ENCODE measurements at places on chromosomes 11 and 22.

DNA sequence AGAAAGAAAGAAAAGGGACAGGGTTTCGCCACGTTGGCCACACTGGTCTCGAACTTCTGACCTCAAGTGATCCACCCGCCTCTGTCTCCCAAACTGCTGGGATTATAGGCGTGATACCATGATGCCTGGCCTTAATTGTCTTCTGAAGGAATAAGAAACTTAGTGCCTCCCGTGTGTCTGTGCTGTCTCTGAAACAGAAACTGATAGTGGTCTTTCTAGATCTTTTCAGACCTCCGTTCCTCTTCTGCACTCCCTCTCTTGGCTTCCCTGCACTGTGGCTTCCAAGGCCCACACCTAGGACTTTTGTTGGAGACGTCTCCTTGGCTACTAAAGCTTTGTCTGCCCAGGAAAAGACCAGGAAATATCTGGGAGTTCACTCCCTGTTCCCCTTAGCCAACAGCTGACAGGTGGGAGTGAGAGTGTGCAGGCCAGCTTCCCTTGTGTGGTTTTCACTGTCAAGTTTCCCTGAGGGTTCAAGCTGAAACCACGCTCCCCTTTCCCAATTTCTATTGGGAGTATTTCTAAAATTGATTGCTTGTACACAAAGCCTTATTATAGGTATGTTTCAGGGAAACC lies 10.1 kb upstream of the HTR3B start:
- DNase-seq, result no peak

GRCh38 chr11:100545556-100545955 lies 141.5 kb upstream of the ARHGAP42 start:
- DNase-seq, result no peak

DNA sequence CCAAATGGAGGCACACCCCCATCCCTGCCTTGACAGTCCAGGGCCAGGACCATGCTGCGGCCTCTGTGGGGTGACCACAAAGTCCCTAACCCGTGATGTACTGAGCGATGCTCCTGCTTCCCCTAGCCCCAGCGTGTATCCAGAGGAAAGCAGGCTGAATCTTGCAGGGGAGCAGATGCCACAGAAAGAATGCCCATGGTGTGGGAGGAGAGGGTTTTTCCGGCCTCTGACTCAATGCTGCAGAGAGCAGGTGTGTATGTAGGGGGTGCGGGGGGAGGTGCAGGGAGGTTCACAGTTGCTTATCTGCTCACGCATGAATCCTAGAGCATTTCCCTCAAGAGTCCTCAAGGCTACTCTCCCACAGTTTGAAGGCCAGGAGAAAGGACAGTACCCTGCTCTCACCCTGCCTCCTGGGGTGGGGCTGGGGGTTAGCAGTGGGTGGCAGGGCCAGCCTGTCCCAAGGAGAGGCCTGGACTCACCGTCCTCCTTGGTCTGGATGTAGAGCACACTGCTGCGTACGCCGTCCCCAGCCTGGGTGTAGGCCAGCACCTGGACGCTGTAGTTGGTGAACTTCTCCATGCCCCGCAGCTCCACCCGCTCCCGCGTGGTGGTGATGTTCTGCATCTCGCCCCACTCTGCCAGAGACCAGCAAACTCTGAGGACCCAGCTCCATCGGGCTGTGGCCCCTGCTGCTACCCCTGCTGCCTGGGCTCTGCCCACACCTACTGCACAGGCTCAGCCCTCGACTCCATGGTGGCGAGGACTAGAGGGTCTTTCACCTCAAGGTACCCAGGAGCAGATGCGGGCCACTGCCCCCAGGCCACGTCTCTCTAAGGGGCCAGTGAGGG lies 130.8 kb downstream of the CEP164 start:
- no peak for DNase-seq

GRCh38 chr11:57410287-57410686 lies 16.6 kb downstream of the SLC43A3 start:
- DNase-seq, result peak; percentile 52

DNA sequence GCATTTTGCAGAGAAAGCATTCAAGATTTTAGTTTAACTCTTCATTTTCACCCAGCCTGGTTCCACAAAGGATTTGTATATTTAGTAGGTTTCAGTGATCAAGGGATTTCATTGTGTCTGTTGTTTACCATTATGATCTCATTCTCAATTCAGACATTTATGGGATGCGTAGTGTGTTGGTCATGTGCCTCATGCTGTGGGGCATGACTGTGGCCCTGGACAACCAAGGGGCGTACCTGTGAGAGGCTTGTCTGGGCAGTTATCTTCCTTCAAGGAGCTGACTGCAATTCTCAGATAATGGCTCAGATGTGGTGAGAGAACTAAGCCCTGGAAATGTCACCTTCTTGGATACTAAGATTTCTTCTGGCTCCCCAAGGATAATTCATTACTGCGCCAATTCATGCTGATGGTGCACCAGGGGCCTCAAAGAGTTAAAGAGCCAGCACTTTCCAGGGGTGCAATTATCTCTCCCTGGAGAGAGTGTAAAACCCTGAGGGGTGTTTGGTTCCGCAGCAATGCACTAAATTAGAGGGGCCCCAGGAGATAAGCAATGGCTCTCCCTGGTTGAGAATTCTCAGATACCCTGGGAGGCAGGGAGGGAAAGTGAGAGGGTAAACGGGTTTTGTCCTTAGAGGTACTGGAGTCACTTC lies 32.2 kb downstream of the SLC6A5 start:
- no peak for DNase-seq

- peak; percentile 79 for DNase-seq
These were observed 3.6 kb downstream of the NEAT1 start for GRCh38 chr11:65425971-65426838.

DNA sequence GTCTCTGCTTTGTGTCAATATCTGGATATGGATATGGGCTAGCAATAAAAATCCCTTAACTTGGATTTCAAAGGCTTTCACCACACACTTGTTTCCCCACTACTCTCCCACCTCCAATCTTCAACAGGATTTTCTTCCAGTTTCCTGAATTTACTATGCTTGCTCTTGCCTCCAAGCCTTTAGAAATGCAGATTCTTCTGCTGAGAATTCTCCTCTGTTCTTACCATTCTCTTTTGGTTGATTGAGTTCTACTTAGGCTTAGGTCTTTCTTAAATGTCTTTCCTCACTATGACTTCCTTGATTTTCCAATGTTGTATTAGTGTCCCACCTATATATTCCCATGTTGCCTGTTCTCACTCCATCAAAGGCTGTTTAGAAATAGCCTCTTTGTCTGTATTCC lies 1502.4 kb upstream of the TENM4 start:
- no peak for DNase-seq

GRCh38 chr11:122441666-122442035 lies 213.9 kb upstream of the UBASH3B start:
- no peak for DNase-seq

- DNase-seq, result no peak
These were observed 2220.7 kb upstream of the RAG2 start for GRCh38 chr11:38818720-38819119.

- no peak for DNase-seq
These were observed 306.7 kb downstream of the ST3GAL4 start for GRCh38 chr11:126662035-126662790.

DNA sequence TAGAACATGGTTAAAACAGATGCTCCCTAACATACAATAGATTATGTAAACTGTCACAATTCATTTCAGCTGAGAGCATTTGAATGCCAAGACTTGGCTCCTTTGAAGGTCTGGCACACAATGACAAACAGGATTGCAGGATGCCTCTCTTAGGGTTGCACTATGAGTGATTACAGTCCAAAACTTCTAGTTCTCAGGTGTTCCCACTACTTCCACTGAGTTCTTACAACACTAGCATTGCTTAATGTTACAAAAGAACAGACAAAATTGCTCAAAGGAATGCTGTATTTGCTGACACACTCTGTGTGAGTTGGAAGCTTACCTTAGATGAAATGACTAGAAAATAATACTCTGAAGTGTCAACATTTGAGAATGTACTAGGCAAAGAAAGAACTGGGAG lies 2413.8 kb upstream of the RAG2 start:
- no peak for DNase-seq

DNA sequence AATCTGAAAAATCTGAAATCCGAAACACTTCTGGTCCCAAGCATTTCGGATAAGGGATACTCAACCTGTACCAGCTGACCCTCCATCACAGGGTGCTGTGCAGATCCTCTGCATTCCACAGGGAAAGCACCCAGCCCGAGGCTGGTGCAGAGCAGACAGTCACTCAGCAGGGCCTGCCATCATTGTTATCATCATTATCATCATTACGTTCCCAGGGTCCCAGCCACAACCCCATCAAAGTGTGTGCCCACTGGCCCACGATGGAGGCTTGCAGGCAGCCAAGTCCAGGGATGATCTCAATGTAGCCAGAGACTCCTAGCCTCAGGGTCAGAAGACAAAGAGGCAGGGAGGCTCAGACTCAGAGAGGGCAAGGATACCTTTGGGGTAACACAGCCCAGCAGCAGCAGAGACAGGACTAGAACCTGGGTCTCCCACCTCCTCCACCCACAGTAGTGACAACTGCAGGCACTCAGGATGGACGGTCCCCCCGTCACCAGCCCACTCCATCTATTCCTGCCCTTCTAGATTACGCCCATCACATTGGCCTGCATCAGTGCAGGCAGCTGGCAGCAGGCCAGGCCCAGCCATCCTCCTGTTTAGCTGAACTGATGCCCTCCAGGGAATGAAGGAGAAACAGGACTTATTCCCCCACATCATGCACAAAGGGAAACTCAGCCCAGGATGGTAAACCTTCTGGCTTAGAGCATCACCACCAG lies 10.3 kb downstream of the GAL3ST1 start:
- DNase-seq, result no peak

GRCh38 chr11:131231317-131231940 lies 139.0 kb upstream of the NTM start:
- DNase-seq, result no peak

- no peak for DNase-seq
These were observed 46.0 kb downstream of the DENND5A start for GRCh38 chr11:9219115-9219514.

DNA sequence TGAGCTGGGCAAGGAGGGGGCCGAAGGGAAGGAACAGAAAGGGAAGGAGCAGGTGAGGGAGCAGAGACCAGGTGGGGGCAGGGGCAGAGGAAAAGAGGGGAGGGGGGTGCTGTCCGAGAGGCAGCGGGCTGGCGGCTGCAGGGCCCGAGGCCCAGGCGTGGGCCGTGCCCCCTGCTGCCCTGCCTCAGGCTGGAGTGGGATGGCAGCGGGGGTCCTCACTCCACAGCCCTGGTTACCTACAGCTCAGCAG lies 2.3 kb downstream of the IGF2 start:
- no peak for DNase-seq

DNA sequence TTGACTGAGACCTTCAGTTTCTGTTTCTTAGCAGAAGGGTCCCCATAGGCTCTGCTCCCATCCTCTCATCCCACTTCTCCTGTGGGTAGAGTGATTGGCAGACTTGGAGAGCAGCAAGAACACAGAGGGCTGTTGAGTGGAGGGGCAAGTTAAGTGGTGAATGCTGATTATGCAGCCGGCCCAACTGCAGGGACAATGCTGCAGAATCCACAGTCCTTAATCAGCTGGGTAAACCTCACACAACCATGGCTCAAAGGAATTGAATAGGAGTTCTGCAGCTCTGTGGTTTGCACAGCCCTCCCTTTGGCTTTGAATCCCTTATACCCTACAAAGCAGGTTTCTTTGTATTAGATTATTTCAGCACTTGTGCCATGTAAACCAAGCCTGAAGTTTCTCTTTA lies 161.1 kb downstream of the NAV2 start:
- DNase-seq, result no peak

GRCh38 chr11:131309776-131310175 lies 60.6 kb upstream of the NTM start:
- no peak for DNase-seq

GRCh38 chr11:72609045-72609444 lies 65.2 kb downstream of the PDE2A start:
- DNase-seq, result no peak

- no peak for DNase-seq
These were observed 14.8 kb downstream of the CARD18 start for GRCh38 chr11:105124756-105125155.

DNA sequence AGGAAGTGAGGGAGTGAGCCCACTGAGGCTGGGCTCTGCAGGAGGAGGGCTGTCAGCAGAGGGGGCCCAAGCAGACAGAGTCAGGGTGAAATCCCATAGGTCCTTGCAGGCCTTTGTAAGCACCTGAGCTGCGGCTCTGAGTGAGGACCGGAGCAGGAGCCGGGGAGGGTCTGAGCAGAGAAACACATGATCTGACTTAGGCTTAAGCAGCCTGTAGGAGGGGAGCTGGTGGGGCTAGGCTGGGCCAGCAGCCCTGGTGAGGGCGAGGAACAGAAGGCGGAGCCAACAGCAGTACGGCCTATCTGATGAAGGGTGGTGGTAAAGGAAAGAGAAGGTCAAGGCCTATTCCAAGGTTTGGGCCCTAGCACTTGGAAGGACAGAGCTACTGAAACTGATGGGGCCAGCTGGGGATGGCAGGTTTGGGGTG lies 26.9 kb upstream of the CBX7 start:
- DNase-seq, result no peak

- DNase-seq, result no peak
These were observed 56.8 kb upstream of the LRRC55 start for GRCh38 chr11:57124917-57125316.

DNA sequence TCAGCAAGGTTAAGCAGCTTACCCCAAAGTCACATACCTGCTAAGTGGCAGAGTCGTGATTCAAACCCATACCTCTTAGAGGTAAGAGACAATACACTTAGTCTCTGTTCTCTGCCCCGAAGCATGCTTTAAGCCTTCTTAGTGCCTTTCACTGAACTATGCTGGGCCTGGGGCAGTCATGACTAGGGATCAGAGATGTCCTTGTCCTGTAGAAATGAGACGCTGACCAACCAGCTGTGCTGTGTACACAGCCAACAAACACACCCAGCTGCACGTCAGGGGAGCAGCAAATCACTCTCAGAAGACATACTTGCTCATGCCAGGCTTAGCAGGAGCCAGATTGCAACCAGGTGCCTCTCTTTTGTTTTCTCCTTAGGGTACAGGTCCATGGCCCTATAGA lies 255.7 kb downstream of the BUD13 start:
- no peak for DNase-seq

DNA sequence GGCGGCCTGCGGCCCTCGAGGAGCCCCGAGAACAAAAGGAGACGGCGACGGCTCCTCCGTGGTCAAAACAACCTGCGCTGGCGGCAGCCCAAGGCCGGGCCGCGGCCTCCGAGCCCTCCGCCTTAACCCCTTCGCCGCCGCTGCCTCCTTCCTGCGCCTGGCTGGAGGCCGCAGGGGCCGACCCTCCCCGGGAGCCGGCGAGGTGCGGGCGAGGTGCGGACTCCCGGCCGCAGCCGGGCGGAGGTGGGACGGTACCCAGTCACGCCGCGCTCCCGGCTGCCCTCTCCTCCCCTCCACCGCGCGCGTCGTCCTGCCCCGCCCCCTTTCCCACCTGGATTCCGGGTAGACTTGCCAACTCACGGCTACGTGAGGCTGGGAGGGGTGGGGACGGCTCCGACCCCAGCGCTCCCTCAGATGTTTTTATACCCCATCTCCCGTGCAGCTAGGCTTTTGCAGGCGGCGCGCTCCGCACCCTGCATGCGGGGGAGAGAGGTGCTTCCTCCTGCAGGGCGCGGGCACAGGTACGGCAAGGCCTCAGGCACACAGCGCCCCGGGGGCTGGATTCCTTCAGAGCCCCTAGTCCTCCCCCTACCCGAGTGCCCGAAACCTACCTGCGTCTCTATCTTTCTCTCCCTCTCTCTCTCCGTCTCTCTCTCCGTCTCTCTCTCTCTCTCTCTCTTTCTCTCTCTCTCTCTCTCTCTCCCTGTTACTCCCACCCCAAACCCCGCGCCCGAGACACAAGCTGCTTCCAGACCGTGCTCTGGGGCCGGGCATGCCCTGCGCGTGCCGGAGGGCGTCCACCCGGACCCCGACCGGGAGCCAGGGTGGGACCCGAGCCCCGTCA lies 2.0 kb downstream of the PDGFB start:
- DNase-seq, result peak; percentile 38

Measured in RCC 7860 (cell line).